Small intestine (tissue), 16 donors: ENCODE measurements at places on chromosomes 11 and 22. TPM values are rescaled to one million over a fixed set of nuclear protein-coding genes. Genes with fewer than 3 reads are reported as not detected.

The ARHGEF12 gene
- polyA plus RNA-seq: 15.1 TPM

The CSNK2A3 gene
- polyA plus RNA-seq: 1.4 TPM

The ALDH3B2 gene
- 0.12 TPM for polyA plus RNA-seq

The SLC25A1 gene
- polyA plus RNA-seq: 116 TPM

The MMP8 gene
- polyA plus RNA-seq: 0.03 TPM

- H3K36me3 ChIP-seq: peaks cover 4% of the 10 kb centered on the region
- H3K27me3 ChIP-seq: no peaks in the 10 kb centered on the region
- H3K4me1 ChIP-seq: no peaks in the 10 kb centered on the region
- H3K4me3 ChIP-seq: no peak overlapping the region
- DNase-seq: no peak
These were observed 25.6 kb upstream of the NRIP3 start for GRCh38 chr11:9029422-9029821.

DNA sequence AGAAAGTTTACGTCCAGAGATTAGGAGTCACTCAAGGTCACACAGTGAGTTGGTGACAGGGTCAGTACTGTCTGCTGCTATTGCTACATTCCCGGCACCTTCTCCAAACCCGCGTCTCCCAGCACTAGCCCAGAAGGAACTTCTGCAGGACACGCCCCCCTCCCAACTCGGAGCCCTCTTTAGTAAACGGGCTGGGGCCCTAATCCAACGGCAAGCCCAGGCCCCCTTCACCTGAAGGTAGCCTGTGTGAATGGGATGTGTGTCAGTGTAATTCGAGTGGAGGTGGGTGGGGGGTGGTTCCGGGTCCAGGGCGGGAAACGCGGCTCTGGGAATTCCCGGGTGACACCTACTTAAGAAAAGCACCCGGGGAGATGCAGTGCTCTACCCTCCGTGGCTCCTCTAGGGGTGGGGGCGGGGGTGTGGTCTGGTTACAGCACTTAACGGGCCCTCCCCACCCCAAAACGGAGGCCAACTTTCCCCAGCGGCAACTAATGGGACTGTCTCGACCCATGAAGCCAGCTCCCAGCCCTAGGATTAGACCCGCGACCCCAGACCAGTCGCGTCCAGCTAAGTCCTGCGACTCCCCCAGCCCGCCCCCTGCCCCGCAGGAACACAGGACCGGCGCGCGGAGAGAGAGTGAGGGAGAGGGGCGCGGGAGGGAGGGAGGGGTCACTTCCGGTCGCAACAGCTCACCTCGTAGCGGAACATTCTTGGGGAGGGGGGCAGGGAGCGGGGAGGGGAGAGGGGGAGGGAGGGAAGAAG lies 468 bp downstream of the PATL1 start:
- H3K4me3 ChIP-seq: peak overlapping the region; percentile 93
- peak; percentile 32 for DNase-seq
- H3K27ac ChIP-seq: peak overlapping the region; percentile 79
- H3K27me3 ChIP-seq: no peaks in the 10 kb centered on the region

DNA sequence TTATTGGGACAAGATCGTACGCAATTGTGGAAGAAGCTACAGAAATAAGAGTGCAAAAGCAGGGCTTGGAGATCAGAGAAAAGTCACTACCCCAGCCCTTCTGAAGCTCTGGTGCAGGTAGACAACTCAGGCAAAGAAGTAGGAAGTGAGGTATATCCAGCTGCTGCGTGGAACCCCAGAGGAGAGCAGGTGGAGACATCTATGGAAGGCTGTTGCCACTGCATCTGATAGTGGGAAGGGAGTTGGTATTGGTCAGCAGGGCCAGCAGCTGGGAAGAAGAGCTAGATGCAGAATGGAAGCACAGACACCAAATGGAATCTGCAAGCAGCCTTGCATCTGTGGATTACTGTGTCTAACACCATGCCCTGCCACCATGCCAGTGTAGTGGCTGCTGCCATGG lies 165.1 kb downstream of the WNT11 start:
- no peak for DNase-seq
- H3K4me1 ChIP-seq: no peaks in the 10 kb centered on the region
- H3K27me3 ChIP-seq: no peaks in the 10 kb centered on the region
- no peak overlapping the region for H3K27ac ChIP-seq

GRCh38 chr11:3156282-3156660 lies 8.8 kb downstream of the OSBPL5 start:
- no peak overlapping the region for H3K4me3 ChIP-seq
- H3K27ac ChIP-seq: peak overlapping the region; percentile 69
- peaks cover 5% of the 10 kb centered on the region for H3K4me1 ChIP-seq
- no peaks in the 10 kb centered on the region for H3K27me3 ChIP-seq

GRCh38 chr11:127059750-127060149 lies 59.2 kb upstream of the KIRREL3 start:
- no peaks in the 10 kb centered on the region for H3K27me3 ChIP-seq
- H3K4me3 ChIP-seq: no peak overlapping the region
- no peak for DNase-seq
- H3K27ac ChIP-seq: no peak overlapping the region
- H3K36me3 ChIP-seq: no peaks in the 10 kb centered on the region

DNA sequence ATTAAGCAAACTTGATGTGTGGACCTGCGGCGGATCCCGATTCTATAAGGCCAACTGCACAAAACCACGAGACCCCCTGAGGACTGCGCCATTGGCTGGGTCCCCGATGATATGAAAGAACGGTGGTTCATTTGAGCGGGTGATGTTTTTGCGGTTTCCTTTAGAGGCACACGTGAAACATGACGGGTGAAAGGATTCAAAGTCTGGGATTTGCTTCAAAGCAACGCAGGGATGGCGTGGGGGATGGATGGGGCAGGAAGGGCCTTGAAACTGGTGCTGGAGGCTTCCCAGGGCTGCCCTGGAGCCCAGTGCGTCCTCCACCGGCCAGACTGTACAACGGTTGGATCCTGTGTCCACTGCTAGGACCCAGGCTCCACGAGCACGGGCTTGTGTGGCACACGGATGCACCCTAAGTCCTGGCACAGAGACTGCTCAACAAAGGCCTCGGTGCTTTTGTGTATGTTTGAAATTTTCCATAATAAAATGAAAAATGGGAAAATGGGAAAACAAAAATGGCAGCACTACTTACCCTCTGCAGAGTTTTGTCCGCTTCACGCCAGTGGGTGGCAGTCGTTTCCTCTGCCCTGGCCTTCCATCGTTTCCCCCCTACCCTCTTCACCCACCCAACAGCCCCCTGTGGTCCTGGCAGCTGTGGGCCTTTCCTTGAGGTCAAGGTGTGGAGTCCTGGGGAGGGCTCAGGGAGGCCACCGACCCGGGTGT lies 3.6 kb downstream of the ASCL2 start:
- peaks cover 3% of the 10 kb centered on the region for H3K4me1 ChIP-seq
- peaks cover 36% of the 10 kb centered on the region for H3K36me3 ChIP-seq
- H3K27ac ChIP-seq: no peak overlapping the region
- no peaks in the 10 kb centered on the region for H3K27me3 ChIP-seq
- no peak overlapping the region for H3K4me3 ChIP-seq
- DNase-seq: no peak

- no peaks in the 10 kb centered on the region for H3K36me3 ChIP-seq
- H3K4me3 ChIP-seq: no peak overlapping the region
- H3K27ac ChIP-seq: peak overlapping the region; percentile 92
These were observed 15.9 kb downstream of the IL10RA start for GRCh38 chr11:118002010-118002540.

DNA sequence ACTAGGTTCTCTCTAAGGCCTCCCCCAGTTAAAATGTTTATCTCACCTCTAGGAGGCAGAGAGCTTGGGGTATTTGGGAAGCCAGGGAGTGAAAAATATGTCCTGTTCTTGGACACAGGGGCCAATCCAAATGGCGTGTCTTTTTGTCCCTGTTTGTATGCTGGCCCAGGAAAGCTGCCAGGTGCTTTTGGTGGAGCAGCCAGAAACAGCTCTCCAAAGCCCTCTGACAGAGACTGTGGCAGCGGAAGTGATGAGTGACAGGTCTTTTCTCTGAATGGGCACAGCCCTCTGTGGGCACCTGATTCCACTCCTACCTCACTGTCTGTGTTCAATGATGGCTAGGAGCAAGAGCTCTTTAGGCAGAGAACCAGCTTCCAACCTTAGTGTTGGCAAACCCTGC lies 106.4 kb upstream of the KIRREL3 start:
- no peak overlapping the region for H3K27ac ChIP-seq
- H3K27me3 ChIP-seq: no peaks in the 10 kb centered on the region
- peaks cover 10% of the 10 kb centered on the region for H3K4me1 ChIP-seq
- no peaks in the 10 kb centered on the region for H3K36me3 ChIP-seq

DNA sequence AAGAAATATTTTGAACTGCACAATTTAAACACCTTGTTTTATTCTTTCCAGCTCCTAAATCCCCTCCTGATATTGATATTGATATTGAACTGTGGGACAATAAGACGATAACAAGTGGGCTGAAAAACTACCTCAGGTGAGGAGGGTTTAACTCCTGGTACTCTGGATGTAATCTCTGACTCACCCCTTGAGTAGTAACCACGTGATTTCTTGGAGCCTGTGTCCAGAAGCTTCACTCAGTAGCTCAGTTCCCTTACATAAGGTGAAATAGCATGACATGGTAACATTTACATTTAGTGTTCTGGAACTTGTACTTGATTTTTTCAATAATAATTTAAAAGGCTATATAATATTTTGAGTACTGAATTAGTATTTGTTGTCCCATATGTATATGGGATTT lies 168.0 kb downstream of the PGR start:
- H3K4me1 ChIP-seq: no peaks in the 10 kb centered on the region
- H3K27ac ChIP-seq: no peak overlapping the region
- peaks cover 6% of the 10 kb centered on the region for H3K36me3 ChIP-seq
- H3K4me3 ChIP-seq: no peak overlapping the region

DNA sequence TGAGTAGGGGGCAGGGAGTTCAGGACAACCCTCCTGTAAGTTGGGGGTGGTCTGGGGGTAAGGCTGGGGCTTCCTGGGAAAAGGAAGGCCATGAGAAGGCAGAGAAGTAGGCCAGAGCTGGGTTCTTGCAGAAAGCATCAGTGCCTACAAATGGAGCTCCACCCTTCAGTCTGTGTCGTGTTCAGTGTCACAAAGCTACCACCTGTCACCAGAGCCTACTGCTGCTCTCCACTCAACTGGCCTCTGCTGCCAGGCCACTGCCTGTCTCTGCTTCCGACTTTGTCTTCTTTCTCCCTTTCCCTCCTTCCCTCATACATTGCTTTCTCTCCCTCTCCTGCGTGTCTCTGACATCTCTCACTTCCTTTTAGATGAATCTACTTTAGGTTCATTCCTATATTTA lies 3.4 kb upstream of the WBP2NL start:
- peaks cover 14% of the 10 kb centered on the region for H3K27me3 ChIP-seq
- H3K36me3 ChIP-seq: no peaks in the 10 kb centered on the region
- no peak overlapping the region for H3K27ac ChIP-seq
- H3K4me3 ChIP-seq: no peak overlapping the region

DNA sequence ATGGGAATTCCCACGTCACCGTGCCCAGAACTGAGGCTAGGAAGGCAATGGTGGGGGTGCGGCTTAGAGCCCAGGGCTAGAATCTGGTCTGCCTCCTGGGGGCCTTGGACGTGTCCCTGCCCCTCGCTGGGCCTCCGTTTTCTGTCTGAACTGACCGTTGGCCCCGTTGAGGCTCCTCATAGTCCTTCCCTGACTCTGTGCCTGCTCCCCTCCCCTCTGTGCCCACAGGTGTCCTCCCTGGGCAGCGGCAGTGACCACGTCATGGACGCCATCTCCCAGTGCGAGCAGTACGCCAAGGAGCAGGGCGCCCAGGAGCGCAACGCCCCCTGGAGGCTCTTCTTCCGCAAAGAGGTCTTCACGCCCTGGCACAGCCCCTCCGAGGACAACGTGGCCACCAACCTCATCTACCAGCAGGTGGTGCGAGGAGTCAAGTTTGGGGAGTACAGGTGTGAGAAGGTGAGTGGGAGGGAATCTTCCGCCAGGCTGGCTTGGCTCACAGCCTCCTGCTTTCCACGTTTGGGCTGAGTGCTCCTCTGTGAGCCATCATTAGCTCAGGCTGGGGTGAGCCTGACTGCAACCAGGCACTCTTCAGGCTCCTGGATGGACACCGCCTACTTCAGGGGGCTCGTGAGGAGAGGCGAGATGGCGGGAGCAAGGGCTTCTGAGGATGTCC lies 63.9 kb downstream of the MYO7A start:
- DNase-seq: peak; percentile 90
- no peaks in the 10 kb centered on the region for H3K4me1 ChIP-seq
- no peaks in the 10 kb centered on the region for H3K27me3 ChIP-seq
- H3K36me3 ChIP-seq: no peaks in the 10 kb centered on the region
- H3K27ac ChIP-seq: no peak overlapping the region

- H3K4me3 ChIP-seq: no peak overlapping the region
- no peaks in the 10 kb centered on the region for H3K4me1 ChIP-seq
- DNase-seq: peak; percentile 79
- no peaks in the 10 kb centered on the region for H3K36me3 ChIP-seq
- H3K27me3 ChIP-seq: no peaks in the 10 kb centered on the region
These were observed 63.5 kb upstream of the CAPRIN1 start for GRCh38 chr11:33987975-33988580.

- no peaks in the 10 kb centered on the region for H3K36me3 ChIP-seq
- no peak for DNase-seq
- no peak overlapping the region for H3K4me3 ChIP-seq
- H3K27ac ChIP-seq: no peak overlapping the region
- no peaks in the 10 kb centered on the region for H3K4me1 ChIP-seq
- H3K27me3 ChIP-seq: no peaks in the 10 kb centered on the region
These were observed 2.1 kb downstream of the EMID1 start for GRCh38 chr22:29207562-29208501.

- no peaks in the 10 kb centered on the region for H3K27me3 ChIP-seq
- no peak overlapping the region for H3K4me3 ChIP-seq
- H3K36me3 ChIP-seq: no peaks in the 10 kb centered on the region
- no peaks in the 10 kb centered on the region for H3K4me1 ChIP-seq
- no peak for DNase-seq
- no peak overlapping the region for H3K27ac ChIP-seq
These were observed 287.4 kb downstream of the BRD1 start for GRCh38 chr22:49540084-49540912.

DNA sequence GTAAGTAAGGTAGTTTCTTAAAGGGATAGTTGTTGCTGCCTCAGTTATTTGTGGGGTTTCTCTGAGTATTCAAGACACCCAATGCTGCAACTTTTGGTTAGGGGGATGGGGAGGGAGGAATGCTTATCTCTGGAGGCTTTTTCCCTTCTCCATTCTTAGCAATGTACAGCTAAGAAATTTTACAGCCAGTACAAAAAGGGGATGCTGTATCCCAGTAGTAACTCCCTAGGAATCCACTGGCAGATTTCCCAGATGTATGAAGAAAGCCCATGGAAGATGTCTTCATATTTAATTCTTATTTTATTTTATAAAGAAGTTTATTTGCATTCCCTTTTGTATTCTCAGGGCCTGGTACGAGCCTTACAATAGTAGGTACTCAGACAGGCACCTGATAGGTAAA lies 154.8 kb downstream of the ENTHD1 start:
- H3K36me3 ChIP-seq: no peaks in the 10 kb centered on the region
- H3K27ac ChIP-seq: no peak overlapping the region
- no peaks in the 10 kb centered on the region for H3K4me1 ChIP-seq
- H3K27me3 ChIP-seq: no peaks in the 10 kb centered on the region
- no peak for DNase-seq
